NCI-H510A treated with DMSO at 0.1 percent for 48 hours (cell line): ENCODE measurements at places on chromosomes 11 and 22.

DNA sequence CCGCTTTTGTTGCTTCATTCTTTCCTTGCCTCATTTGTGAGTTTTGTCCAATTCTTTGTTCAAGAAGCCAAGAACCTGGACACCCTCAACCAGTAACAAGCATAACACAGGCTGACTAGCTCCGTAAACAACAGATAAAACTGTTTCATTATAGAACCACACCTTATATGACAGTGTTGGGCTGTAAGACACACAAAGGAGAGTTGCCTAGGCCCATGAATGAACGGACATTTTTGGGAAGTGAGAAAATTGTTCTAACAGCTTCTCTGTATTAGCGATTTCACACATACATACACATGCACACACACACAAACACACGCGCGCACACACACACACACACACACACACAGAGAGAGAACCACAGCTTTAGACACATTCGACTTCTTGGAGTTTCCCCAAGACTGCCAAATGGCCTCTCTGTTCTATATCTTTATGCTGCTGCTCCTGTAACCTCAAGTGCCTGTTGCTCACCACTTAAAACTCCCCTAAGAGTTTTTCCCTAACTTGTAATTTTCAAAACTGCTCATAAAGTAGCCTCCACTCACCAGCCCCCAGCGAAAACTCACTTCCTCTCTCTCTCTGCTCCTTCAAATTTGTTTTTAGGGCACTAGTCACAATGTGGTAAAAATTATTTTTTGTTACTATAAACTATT is 35.9 kb downstream of the CTSC start:
- DNase-seq: no peak

DNA sequence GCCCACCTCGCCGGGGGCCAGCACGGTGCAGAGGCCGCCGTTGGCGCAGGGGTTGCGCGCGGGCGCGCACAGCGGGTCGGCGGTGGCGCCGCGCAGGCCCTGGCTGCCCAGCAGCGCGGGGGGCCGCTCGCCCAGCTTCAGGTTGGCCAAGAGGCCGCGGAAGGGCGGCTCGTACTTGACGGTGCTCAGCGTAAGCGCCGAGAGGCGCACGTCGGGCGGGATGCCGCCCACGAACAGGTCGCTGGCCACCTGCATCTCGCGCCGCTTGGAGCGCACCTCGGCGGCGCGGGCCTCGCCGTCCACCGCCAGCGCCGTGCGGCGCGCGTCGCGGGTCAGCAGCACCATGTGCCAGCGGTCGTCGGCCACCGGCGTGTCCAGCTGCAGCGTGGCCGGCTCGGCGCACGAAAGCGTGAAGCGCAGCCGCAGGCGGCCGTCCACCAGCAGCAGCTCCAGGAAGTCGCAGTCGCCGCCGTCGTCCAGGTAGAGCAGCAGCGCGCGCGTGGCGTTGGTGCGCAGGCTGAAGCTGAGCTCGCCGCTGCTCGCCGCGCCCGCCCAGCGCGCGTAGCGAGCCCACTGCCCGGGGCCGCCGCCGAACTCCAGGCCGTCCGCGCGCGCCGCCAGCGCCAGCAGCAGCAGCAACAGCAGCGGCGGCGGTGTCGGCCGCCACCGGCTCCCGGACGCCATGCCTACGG is 9.8 kb downstream of the NRXN2 start:
- no peak for DNase-seq

GRCh38 chr11:72821221-72821919 is 7.2 kb downstream of the ATG16L2 start:
- peak; percentile 40 for DNase-seq

GRCh38 chr11:6523253-6523652 is 26.2 kb downstream of the DNHD1 start:
- DNase-seq: no peak

DNA sequence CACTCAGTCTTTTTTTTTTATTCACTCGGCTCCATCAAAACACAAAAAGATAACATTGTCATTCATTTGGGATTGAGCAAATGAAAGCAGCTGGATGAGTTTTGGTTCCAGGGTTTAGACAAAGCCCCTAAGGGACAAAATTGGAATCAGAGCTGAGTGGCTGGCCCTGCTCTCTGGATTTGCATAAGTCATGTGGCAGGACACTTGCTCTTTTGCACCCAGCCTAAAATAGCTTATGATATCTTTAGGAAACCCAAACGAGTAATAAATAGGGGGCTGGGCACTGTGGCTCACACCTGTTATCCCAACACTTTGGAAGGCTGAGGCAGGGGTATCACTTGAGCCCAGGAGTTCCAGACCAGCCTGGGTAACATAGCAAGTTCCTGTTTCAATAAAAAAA is 11.0 kb upstream of the TMEM121B start:
- DNase-seq: no peak

GRCh38 chr11:126891556-126892217 is 108.9 kb downstream of the KIRREL3 start:
- no peak for DNase-seq

GRCh38 chr11:76252631-76253070 is 46.3 kb upstream of the WNT11 start:
- DNase-seq: no peak

DNA sequence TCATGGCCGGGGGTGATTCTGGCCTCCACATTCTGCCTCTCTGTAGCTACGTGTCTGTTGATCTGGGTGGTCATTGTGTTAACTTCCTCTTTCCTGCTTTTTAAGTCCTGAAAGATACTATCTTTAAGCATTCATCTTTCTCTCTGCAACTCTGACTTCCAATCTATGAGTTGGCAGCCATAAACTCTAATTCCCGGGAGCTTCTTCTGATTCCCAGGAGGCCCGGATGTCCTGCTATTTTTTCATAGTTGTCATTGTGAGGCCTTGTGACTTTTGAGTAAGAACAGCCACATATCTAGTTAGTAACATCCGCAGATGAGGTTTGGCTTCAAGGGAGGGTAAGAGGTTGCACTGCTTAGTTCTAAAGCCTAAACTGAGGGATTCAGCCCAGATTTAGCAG is 107.8 kb downstream of the SYN3 start:
- no peak for DNase-seq

GRCh38 chr11:29251738-29252137 is 765.1 kb downstream of the KCNA4 start:
- DNase-seq: no peak

GRCh38 chr22:41870786-41871185 is 37.9 kb downstream of the SREBF2 start:
- no peak for DNase-seq

DNA sequence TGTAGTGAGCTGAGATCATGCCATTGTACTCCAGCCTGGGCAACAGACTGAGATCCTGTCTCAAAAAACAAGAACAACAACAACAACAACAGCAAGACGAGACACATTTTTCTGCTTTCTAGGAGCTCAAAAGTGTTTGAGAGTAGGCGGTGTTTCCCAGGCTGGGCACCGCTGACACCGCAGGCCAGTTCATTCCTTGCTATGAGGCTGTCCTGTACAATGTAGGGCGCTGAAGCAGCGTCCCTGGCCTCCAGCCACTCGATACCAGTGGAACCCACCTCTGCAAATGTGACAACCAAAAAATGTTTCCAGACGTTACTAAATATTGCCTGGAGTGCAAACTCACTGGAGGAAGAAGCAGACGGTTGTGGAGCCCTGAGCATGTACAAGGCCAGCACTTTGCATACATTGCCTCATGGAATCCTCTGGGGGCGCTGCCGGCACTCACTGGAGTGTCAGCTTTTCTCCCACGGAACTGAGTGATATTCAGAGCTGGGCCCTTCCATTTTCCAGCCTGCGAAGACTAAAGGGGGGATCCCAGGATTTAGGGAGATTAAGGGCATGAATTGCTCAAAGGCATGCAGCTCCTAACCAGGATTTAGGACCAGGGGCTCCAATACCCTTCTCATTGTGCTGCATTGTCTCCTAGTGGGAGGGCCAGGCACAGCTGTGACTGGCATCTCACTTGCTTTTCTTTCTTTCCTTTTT is 5.8 kb upstream of the MIEF1 start:
- DNase-seq: peak; percentile 17

DNA sequence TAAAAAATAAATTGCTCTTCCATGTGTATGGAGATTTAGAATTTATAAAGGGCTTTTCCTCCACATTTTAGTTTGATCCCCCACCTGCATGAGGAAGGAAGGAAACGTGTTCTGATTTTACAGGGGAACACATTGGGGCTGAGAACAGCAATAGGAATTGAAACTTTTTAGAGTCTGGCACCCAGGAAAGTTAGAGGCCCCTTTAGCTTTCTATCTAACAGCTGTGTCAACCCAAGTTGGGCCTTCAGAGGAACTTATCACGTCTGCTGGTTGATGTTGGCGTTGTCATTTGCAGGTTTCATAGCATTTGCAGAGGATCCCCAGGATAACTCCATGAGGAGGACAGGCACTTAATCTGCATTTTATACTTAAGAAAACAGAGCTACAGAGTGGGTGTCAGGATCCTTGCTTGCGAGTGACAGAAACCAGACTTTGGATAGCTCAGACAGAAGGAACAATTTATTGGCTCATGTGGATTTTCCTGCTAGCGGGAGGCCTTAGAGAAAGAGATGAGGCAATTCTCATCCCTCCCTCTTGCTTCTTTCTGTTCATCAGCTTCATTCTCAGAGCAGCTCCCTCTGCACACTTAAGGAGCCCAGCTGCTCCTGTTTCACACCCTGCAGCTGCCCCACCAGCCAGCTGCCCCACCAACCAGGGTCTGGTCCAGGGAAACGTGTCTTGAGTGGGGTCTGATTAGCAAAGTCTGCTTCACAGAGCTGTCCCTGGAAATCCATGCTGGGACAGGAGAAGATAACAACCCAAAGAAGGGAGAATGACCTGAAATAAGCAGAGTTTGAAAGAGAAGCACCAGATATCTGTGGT is 92.5 kb upstream of the OR4B1 start:
- no peak for DNase-seq

DNA sequence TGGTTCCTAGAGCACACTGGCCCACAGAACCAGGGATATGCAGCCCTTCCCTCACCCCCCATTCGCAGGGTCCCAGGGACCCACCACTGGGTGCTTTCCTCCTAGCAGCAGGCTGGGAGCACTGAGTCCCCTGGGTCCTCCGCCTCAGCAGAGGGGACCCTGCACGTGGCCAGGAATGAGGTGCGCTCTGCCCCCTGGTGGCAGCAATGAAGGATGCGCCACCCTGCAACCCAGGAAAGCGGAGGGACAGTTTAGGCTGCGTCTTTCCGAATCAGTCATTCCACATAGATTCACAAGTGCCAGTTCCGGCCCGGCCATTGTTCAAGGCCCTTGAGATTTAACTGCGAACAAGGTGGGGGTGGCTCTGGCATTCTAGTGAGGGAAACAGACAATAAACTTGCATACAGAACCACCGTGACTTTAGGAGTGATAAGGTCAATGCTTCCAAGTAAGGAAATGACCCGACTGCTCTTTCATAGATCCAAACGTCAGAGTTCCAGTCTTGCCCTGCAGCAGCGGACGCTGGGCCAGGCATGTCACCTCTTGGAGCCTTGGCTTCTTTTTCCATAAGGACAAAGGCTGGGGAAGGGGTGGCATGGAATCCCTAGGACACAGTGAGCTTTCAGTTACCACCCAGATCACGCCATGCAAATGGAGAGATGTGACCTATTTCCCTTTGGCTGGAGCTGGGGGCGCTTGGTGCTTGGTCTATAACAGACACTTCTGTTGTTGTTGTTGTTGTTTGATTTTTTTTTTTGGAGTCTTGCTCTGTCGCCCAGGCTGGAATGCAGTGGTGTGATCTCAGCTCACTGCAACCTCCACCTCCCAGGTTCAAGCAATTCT is 7.7 kb downstream of the RIN1 start:
- DNase-seq: peak; percentile 79

- peak; percentile 55 for DNase-seq
These were observed 93.1 kb upstream of the TMEM45B start for GRCh38 chr11:129722529-129722928.

DNA sequence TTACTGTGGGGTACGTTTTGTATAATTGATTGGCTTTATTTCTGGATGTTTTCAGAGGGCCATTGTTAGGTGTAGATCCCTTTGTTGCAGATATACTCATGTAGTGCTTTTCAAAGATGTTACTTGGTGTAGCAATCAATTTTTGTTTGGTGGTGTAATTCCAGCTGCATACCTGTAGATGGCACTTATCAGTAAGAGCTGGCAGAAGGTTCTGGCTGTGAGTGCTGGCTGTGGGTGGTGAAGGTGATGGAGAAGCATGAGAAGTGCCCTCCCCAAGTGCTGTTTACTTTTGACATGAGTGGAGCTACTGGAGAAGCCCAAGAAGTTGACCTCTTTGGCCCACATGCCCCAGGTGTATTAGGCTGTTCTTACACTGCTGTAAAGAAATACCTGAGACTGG is 1074.9 kb downstream of the FAM181B start:
- DNase-seq: no peak

GRCh38 chr11:61973476-61974162 is 6.2 kb upstream of the FTH1 start:
- no peak for DNase-seq
